ENCODE measurements at places on chromosomes 16 and 17.

DNA sequence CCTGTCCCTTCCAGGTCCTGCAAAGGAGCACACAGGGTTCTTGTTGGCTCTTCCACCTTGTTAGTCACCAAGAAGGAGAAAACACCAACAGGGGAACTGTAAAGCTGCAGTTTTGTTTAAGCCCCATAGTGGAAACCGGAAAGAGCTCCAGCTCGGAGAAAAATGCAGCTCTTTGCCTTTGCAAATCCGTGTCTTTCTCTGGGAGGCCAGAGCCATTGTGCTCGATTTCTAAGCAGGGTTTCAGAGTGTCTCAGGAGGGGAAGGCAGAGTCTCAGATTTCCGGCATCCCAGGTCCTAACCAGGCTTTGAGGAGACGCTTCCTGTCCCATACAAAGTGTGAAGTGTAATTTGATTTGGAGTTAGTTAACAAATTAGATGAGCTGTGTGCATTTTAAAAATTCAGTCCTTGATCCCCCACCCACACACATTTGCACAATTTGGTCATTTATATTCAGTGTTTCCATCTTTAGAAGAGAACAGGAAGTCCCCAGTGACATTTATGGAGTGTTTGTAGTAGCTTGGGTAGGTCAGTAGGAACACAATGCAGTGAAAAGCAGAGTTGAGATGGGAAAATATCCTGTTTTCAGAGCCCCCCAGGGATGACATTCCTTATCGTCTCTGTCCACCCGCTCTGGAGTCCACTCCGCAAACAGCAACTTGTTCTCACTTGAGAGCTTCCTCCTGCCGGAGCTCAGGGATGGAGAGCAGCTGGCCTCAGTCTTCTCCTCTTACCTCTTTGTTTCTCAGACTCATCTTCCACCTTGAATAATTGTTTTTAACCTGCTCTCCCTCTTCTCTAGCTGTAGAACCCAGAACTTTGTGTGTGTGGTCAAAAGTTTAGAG, 331.9 kb downstream of the SEC14L1 start:
- no peak for DNase-seq

DNA sequence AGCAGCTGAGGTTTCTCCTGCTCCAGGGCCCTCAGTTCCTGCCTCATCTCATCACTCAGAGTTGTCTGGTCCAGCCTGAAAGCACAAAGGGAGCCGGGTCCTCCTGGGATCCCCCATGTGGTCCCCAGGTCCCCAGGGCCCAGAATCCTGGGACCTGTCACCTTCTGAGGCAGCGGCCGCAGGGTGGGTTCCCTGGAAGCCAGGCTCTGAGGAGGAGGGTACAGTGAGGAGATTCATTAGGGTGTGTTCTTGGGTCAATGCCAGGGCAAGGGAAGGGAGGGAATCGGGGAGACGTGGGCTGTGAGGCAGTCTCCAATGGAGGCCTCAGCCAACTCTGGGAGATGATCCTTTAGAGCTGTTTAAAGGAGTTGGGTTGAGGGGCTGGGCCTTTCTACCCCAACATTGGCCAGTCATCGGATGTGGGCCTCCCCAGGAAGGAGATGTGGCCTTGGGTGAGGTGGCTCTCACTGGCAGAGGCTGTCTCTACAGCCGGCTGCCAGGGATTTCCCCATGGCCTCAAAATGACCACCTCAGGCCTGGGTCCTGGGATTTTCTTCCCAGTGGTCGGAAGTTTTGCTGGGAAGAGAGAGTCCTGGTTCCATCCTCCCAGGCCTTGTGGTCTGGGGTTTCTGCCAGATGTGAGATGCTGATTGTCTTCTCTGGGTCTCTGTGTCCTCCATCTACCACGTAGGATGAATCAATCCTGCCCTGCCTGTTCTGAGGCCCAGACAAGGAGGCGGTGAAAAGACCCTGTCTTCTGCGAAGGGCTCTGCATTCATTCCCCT, 47.3 kb downstream of the NLRP1 start:
- no peak for DNase-seq

DNA sequence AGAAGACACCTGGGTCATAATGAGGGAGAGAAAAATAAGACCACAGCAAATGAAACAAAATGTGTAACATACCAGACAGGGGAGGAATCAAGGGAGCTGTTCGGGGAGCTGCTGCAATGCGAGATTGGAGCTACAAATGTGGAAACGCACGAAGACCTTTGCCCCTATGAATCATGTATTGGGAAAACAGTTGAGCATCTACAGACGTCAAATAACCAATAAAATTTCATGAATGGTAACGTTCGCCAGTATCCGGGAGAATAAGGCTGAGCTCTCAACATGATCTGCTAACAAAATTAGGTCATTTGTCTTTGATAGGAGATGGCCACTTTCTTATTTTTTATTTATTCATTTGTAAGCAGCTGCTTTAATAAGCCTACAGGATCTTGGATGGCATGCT, 486.2 kb upstream of the RBFOX1 start:
- DNase-seq: no peak

DNA sequence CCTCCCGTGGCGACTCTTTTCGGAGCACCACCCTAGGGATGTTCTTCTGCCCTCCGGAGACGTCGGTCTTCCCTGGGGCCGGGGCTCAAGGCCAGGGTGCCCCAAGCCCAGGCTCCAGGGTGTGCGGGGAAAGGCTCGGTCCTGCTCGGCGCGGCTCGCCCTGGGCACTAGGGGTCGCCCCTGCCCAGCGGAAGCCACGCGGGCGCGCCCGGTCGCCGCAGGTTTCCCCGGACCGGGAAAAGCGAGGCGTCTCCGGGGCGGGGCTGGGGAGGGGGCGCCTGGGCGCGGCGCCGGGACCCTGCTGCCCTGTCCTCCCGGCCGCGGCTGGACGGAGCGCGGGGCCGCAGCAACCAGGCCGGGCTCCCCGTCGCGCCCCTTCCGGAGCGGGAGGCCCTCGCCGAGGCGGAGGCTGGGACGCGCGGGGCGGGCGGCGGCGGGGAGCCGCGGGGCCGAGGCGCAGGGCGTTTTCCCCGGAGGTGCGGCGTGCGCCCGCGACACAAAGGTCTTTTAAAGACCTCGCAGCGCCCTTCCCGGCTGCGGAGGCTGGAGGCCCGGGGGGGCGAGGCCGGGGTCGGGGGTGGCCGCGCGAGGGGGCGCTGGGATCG, 76.4 kb downstream of the MRC2 start:
- peak; percentile 78 for DNase-seq
